Mammary microvascular endothelial cell (primary cell): ENCODE measurements at places on chromosomes 4 and X. TPM values are rescaled to one million over a fixed set of nuclear protein-coding genes. Genes with fewer than 3 reads are reported as not detected.

Gene FATE1
- not detected in 2 replicates for total RNA-seq

Gene AMTN
- not detected in 2 replicates for total RNA-seq

Gene SPIN2A
- 0.33 TPM in 1 of 2 replicates, not detected in the other for total RNA-seq

Gene HSFX2
- total RNA-seq, result not detected in 2 replicates

Gene FAM149A
- 0.47 and 1.1 TPM in 2 replicates for total RNA-seq

Gene CSN1S1
- not detected in 2 replicates for total RNA-seq

Gene KIAA1210
- total RNA-seq, result not detected in 2 replicates

Gene HPSE
- total RNA-seq, result 6.9 and 7.1 TPM in 2 replicates

Gene NPY5R
- not detected in 2 replicates for total RNA-seq

Gene SLITRK4
- 4.2 and 6.7 TPM in 2 replicates for total RNA-seq

Gene COX7B2
- total RNA-seq, result not detected in 2 replicates

Gene ARHGEF6
- total RNA-seq, result 6.5 and 6.7 TPM in 2 replicates

Gene PCDH11X
- total RNA-seq, result not detected in 2 replicates

Gene CDKL2
- 0.15 TPM in 1 of 2 replicates, not detected in the other for total RNA-seq

Gene SLC9A7
- 2.1 and 5.1 TPM in 2 replicates for total RNA-seq

Gene SAGE1
- total RNA-seq, result not detected in 2 replicates

Gene EVC2
- 2.5 TPM in 2 replicates for total RNA-seq

Gene SLC9B1
- 0.74 TPM in 1 of 2 replicates, not detected in the other for total RNA-seq

Gene ASB9
- total RNA-seq, result 24.5 and 27.0 TPM in 2 replicates
